ENCODE measurements at places on chromosomes 7 and 10. TPM values are rescaled to one million over a fixed set of nuclear protein-coding genes. Genes with fewer than 3 reads are reported as not detected.

The ZNF365 gene
- total RNA-seq = 7.2 TPM

The ABCB4 gene
- total RNA-seq = not detected

The SYPL1 gene
- total RNA-seq = 72.2 TPM

The PON1 gene
- total RNA-seq = not detected

The PRPS1L1 gene
- total RNA-seq = not detected

The ATG9B gene
- total RNA-seq = 0.98 TPM

The EBF3 gene
- 14.7 TPM for total RNA-seq

The PRDX3 gene
- 189 TPM for total RNA-seq

The GPR26 gene
- not detected for total RNA-seq

The TAC1 gene
- not detected for total RNA-seq

The CALML3 gene
- not detected for total RNA-seq

The CCDC146 gene
- 2.0 TPM for total RNA-seq

The PTN gene
- total RNA-seq = 12.8 TPM

The RPEL1 gene
- total RNA-seq = under 0.01 TPM

All from fibroblast of the aortic adventitia (primary cell).